Naive B cell (primary cell): ENCODE measurements at places on chromosomes 12 and 14. TPM values are rescaled to one million over a fixed set of nuclear protein-coding genes. Genes with fewer than 3 reads are reported as not detected.

Gene FGF6
- not detected for polyA plus RNA-seq

Gene NUAK1
- polyA plus RNA-seq = not detected

DNA sequence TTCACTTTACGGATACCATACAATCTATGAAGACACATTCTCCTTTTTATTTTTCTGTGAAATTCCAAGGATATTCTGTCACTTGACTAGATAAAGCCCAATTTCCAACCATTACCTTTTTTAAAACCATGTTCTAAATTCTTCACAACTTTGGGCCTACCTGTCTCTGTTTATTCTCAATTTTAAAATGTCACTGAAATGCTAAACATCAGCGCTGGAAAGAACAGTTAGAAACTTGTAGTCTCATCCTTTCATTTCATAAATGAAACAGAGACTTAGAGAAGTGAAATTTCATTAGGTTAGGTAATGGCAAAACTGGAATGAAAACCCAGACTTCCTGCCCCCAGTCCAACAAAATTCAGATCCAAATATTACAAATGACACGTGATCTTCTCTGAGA is 396.2 kb downstream of the CCDC91 start:
- no peak for DNase-seq

DNA sequence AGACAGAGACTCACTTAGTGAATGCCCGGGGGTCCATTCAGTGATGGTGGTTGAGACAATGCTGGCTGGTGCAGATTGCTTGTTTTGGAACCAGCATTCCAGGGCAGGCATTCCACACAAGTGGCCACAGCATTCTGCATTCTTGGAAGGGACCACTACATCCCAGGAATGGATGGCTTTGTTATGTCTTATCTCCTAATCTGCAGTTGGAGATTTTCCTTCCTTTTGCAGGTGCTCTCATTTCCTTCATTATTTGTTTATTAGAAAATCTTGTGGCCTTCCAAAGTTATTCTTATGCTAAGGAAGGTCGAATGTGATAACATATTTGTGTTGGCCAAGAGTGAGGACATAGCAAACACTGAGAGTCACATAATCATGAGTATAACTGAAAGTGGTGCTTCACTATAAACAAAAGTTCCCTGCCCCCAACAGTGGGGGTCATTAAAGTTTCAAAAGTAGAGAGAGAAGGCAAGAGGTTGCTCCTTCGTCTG is 66.0 kb downstream of the BMP4 start:
- no peak for DNase-seq

DNA sequence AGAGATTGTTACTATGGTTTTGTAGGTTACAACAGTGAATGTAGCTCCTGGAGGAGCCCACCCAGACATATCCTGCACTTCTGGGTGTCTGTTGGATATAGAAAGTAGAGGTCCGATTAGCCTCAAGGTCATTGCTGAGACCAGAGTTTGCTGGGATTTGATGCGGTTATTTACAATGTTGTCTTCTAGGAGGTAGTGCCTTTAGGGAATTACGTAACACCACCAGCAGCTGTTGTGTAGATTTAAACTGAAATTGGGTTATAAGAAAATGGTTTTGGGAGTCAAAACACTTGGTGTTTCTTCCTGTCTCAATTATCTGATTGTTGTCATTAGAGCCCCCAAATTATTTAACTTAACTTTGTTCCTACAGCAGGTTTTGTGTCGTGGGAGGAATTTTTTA is 225.3 kb upstream of the PELI2 start:
- DNase-seq = no peak

- DNase-seq = no peak
Observed at GRCh38 chr14:101687756-101688546, 73.6 kb upstream of the PPP2R5C start.

DNA sequence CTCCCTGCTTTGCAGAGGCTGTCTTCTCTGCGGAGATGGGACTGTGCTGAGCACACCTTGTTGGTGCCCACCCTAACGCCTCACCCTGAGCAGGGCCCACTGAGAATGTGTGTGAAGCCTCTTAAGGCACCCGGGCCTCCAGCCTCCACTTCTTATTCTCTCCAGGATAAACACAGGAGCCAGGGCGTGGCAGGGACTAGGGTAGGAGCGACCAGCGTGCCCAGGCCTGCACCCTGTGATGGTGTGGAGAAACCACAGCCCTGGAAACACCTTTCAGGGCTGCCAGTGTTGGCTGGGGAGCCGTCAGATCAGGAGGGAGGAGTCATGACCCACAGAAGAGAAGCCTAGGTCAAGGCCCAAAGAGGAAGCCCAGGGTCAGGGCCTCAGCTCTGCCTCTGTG is 41.3 kb downstream of the VDR start:
- DNase-seq = no peak

GRCh38 chr12:131092901-131093603 is 139.3 kb downstream of the ADGRD1 start:
- DNase-seq = no peak
